ENCODE measurements at places on chromosomes 2 and 18.
A peak's percentile ranks its signal among the peaks of the same experiment; 100 is the strongest.

DNA sequence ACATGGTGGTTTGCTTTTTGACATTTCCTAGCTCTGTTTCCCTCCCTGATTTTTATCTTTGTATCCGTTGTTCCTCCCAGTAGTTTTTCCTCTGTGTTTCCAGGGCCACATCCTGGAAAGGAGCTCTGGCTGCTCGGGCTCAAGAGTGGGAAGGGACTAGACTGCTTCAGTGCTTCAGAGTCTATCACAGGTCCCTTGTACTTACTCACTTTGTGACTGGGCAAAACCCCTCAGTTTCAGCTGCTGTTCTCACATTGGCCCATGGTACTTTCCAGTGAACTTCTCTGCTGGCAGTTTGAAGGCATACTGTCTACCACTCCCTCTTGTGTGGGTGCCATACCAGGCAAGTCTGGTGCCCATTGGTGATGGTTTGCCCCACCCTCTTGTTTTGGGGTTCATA, 7.5 kb upstream of the STAMBP start:
- DNase-seq: no peak

- no peak for DNase-seq
Measured at GRCh38 chr2:54079331-54079730, 36.1 kb upstream of the ACYP2 start.

DNA sequence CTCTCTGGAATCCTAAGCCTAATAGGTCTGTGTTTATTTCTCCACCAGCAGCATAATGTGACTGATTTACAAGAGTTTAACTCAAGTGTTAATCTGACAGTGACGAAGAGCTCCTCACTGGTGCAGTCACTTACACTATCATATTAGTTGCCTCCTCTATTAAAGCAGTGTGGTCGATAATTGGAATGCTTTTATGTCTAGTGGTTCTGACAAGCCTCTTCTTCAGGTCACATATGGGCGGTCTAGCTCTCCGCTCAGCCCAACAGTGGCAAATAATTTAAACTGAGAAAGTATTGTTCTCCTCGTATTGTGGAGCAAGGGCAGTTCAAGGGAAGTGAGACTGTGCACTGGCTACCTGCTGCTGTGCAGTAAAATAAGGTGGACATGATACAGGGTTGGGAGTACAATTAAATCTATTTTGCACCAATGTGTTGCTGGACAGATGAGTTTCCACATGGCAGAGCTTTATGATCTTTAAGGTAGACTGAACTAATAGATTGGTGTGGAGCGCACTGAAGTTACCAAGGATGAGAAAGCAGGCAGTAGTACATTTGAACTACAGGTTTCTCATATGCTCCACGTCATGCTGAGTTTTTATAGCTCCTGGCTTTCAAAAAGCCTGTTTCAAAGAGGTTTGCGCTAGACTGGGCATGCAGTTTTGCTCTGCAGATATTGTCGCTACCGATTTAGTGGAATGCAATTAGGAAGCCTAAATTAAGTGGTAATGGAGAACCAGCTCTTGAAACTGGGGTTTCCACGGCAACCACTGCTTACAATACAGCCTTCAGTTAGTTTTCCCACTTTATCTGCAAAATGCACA, 151.7 kb upstream of the POU3F3 start:
- DNase-seq: no peak

DNA sequence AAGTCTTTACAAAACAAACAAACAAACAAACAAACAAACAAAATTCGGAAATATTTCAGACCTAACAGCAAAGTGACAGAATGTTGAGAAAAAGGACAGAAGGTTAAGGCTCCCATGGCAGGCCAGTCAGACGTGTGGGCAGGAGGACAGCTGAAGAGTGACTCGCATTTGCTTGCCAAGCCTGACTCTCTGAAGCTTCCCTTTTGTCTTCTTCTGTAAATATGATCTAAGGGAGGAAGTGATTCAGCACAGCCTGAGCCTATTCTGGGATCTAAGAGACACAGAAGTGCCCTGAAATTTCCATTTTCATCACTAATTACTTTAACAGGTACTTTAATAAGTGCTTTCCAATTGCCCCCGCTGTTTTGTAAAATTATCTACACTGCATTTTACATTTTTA, 134.0 kb upstream of the LYPD1 start:
- DNase-seq: no peak

- DNase-seq: no peak
Measured at GRCh38 chr2:171655586-171655985, 31.7 kb upstream of the DYNC1I2 start.

- no peak for DNase-seq
Measured at GRCh38 chr2:241126201-241126611, 23.1 kb downstream of the PASK start.

- peak; percentile 76 for DNase-seq
Measured at GRCh38 chr18:9475643-9476591, 604 bp downstream of the RALBP1 start.

DNA sequence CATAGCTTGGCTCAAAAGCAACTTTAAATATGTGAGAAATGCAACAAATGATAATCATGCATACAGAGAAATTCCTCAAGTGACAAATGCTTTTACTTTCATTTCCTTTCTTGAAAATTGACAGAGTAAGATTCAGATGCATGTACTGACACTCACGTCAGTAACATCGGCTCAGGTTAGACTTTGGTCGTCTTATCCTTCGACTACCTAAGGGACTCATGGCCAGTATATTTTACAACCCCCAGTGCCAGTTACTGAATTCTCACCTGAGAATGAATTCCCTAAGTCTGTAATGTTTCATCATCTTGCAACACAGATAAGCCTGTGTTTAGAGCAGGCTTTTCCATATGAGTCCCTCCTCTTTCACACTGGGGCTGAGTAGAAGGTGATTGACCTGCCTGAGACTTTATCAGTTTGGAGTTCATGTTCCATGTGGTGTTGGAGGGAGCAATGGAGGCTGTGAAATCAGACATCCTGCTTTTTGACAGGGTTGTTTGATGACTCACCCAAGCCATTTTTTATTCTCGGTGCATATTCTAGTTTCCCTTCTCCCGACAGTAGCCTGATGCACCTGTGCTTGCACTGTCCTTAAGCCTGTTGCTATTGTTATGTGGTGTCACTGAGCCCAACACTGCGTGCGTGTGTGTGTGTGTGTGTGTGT, 30.5 kb upstream of the ATP8B1 start:
- no peak for DNase-seq

DNA sequence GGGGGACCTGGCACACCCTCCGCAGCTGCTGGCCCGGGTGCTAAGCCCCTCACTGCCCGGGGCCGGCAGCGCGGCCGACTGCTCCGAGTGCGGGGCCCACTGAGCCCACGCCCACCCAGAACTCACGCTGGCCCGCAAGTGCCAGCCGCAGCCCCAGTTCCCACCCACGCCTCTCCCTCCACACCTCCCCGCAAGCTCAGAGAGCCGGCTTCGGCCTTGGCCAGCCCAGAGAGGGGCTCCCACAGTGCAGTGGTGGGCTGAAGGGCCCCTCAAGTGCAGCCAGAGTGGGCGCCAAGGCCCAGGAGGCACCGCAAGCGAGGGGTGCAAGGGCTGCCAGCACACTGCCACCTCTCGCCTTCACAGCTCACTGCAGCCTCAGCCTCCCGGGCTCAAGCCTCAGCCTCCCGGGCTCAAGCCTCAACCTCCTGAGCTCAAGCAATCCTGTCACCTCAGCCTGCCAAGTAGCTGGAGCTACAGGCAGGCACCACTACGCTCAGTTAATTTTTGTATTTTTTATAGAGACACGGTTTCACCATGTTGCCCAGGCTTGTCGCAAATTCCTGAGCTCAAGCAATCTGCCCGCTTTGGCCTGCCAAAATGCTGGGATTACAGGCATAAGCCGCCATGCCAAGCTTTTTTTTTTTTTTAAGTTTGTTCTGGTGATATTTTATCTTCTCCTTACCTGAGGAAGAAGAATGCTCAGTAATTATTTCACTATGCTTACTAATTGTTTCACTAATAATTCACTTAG, 71.7 kb upstream of the CDCA7 start:
- no peak for DNase-seq

DNA sequence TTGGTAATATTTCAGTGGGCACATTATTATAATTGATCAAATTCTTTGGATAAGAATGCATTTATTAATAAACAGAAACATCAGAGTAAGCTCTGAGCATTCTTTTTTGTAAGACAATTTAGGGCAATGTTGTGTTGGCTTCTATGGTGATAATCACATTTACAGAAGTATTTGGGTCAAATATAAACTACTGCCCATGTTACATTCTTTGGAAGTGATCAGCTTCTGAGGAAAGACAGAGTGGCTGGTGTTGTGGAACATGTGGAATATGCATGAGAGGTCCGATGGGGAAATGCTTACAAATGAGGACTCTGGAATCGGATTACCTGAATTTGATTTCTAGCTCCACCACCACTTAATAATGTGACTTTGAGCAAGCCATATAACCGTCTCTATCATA, 19.4 kb downstream of the SERPINB13 start:
- DNase-seq: no peak

GRCh38 chr2:58922245-58922644, 681.1 kb upstream of the FANCL start:
- no peak for DNase-seq

DNA sequence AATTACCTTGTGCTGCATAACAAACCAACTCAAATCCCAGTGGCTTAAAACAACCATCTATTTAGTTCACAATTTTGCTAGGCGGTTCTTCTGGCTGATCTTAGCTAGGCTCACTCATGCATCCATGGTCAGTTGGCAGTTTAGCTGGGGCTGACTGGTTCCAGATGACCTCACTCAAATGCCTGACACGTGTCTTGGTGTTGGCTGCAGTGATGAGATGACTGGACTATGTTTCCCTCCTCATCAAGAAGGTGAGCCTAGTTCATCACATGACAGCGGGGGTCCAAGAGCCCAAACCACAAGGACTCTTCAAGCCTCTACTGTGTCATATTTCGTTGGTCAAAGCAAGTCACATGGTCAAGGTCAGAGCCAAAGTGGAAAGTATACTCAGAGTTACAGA, 42.7 kb upstream of the ACTR3 start:
- no peak for DNase-seq

GRCh38 chr2:172674034-172674967, 61.3 kb upstream of the RAPGEF4 start:
- DNase-seq: no peak

- no peak for DNase-seq
Measured at GRCh38 chr2:236896688-236897087, 189.0 kb upstream of the COPS8 start.

DNA sequence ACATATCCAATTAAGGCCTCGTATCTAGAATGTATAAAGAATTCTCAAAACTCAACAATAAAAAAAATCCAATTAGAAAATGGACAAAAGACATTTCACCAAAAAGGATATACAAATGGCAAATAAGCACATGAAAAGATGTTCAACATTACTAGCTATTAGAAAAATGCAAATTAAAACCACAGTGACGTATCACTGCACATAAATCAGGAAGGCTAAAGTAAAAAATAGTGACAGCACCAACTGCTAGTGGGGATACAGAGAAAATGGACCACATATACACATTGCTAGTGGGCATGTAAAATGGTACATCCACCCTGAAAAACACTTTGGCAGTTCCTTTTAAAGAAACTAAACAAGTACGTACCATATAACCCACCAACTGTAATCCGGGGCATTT, 59.7 kb downstream of the SMAD4 start:
- DNase-seq: no peak

GRCh38 chr2:237022533-237022932, 63.2 kb upstream of the COPS8 start:
- no peak for DNase-seq

DNA sequence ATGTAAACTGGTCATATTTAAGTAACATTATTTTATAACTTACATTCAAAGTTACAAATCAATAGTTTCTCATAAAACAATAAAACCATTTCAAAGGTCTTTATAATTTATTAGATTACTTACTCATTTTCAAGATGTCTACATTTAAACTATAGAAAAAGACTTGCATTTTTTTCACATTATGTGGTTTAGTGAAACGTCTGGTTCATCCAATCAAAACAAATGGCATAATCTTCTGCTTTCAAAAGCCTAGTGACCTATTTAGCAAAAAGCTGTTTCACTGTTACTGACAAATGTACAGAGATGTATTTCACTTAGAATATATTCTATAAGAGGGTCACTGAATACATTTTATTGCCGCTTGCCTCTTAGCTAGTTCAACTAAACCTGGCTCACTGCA, 49.3 kb upstream of the MCM6 start:
- no peak for DNase-seq

DNA sequence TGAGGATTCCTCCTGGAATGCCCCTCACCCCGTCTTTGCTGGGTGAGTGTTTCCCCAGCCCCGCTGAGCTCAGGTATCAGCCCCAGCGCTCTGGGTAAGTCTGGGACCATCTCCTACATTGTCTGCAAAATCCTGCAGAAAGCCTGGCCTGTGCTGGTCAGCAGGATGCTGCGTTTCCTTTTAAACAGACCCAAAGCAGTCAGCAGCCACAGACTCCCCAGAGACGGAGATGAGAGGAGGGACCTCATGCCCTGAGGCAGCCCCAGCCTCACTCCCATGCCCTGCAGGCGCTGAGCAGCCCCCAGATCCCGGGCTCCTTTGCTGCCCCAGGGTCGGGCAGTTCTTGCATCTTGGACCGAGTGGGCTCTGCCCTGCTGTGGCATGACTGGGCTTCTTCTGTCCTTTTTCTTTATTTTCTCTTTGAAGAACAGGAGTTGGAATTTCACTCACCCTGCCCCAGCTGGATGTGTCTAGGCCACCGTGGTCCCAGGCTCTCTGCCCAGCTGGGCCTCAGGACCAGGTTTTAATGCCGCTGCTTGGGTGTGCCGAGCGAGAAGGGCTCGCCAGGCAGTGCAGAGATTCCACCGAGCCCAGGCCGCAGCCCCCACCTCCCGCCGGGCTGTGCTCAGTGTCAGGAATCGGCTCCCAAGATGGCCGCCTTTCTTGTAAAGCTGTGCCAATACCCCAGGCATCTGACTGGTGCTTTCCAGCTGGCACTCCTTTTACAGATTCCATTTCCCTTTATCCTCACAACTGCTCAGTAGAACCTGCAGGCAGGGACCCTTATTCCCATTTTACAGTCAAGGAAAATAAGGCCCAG, 43.6 kb downstream of the ODC1 start:
- no peak for DNase-seq

- no peak for DNase-seq
Measured at GRCh38 chr2:222819722-222820333, 41.0 kb upstream of the ACSL3 start.

- no peak for DNase-seq
Measured at GRCh38 chr2:5403392-5403791, 288.8 kb upstream of the SOX11 start.

DNA sequence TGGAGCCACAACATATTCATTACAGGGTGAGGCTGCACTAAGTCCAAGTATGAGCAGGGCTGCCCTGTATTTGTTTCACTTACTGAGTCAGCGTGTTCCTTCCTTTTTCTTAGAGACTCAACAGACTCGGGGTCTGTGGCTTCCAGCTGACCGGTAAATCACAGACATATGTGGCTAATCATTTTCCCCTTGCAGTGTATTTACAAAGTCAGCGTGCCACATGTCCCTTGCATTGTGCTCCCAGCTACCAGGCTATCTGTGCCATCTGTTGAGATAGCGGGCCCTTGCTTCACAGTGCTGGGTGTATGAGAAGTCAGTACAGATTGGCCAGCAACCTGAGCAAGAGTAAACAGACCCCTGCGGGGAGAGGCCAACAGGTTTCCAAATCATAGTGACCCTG, 254.3 kb downstream of the LRRTM1 start:
- no peak for DNase-seq

- DNase-seq: no peak
Measured at GRCh38 chr18:43571078-43571689, 293.9 kb upstream of the SYT4 start.

GRCh38 chr2:215748446-215748845, 264.9 kb downstream of the MREG start:
- DNase-seq: no peak
